ENCODE measurements at places on chromosomes 11 and 22.
A peak's percentile ranks its signal among the peaks of the same experiment; 100 is the strongest.

- no peak for DNase-seq
These were observed 17.9 kb upstream of the TRMU start for GRCh38 chr22:46317646-46318045.

DNA sequence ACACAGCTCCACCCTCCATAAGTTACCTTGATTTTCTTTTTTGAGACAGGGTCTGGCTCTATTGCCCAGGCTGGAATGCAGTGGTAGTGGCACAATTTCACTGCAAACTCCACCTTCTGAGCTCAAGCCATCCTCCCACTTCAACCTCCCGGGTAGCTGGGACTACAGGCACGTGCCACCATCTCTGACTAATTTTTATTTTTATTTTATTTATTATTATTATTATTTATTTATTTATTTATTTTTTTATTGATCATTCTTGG, 9.6 kb downstream of the RPS3 start:
- no peak for DNase-seq

- DNase-seq: no peak
These were observed 142.8 kb downstream of the CTTN start for GRCh38 chr11:70541176-70541575.

- DNase-seq: peak; percentile 49
These were observed 21.5 kb downstream of the CASP4 start for GRCh38 chr11:104946907-104947306.

- DNase-seq: peak; percentile 73
These were observed at the start of gene CSNK1E for GRCh38 chr22:38317122-38317994. CSNK1E (minus strand) TSS chr22:38317433; CDS start chr22:38314157, 3,276 bp downstream.

DNA sequence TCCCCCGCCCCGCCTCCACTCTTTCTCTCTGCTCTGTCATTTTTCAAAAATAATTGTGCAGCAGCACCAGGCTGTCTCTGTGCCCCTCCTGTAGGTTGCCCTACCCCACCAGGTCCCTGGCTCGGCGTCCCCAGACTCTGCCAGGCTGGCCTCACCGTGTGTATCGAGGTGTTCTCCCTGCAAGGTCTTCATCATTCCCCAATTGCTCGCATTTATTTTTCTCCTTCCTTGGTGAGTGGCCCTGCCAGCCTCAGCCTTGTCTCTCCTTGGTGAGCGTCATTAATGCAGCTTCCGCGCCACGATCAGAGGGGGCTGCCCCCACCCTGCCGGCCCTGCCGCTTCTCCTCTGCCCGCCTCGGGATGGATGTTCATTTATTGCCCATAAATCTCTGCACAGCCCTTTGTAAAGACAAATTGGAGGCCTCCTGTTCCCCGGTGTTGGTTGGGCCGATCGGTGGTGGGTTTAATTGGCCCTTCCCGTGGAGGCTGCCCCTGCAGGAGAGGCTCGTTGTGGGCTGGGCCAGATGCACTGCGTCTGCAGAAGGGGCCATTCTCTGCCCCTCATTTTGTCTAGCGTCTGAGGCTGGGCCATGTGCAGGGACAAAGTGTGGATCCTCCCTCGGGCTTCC, 33.2 kb downstream of the RTN4R start:
- no peak for DNase-seq

DNA sequence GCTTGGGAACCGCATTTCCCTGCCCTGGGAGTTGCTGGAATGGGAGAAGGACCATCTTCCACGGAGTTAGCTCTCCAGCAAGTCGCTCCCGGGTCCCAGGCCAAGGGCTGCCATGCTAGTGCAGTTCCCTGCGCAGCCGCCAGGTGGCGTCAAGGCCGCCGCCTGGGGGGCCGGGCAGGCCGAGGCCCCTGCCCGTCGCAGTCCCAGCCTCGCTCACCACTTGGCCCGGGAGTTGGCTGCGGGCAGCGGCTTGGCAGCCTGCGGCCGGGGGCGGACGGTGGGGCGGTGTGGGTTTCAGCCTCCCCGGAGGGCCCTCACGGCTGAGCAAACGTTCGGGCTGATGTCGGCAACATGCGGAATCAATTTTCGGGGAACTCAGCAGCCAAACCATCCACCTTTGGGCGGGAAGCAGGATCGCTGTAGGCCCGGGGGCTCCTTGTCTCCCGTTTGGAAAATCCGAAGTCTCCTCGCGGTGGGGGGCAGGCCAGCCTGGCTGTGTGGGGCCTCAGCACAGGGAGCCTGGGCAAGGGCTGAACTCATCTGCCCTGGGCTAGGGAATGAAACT, 415.1 kb downstream of the SOX6 start:
- DNase-seq: no peak

- no peak for DNase-seq
These were observed 68.6 kb downstream of the SWAP70 start for GRCh38 chr11:9732453-9732852.

Data from CD4-positive, alpha-beta memory T cell (primary cell).